PC-3 (cell line): ENCODE measurements at places on chromosomes 1 and 21. TPM values are rescaled to one million over a fixed set of nuclear protein-coding genes. Genes with fewer than 3 reads are reported as not detected.

Gene LGR6
- total RNA-seq: 0.23 and 0.26 TPM in 2 replicates

Gene TSHB
- total RNA-seq: not detected in 2 replicates

Gene SV2A
- total RNA-seq: not detected in 2 replicates

Gene CFAP107
- total RNA-seq: not detected in 2 replicates

Gene DNASE2B
- not detected in 2 replicates for total RNA-seq

Gene BRINP2
- 2.6 and 3.7 TPM in 2 replicates for total RNA-seq

Gene SLC30A2
- total RNA-seq: 0.07 TPM in 1 of 2 replicates, not detected in the other

Gene AMPD1
- not detected in 2 replicates for total RNA-seq

Gene UHMK1
- total RNA-seq: 69.4 and 70.4 TPM in 2 replicates

Gene MRPS6
- 32.8 and 35.0 TPM in 2 replicates for total RNA-seq

Gene CCDC17
- 1.6 and 1.9 TPM in 2 replicates for total RNA-seq

Gene CGN
- 13.3 and 20.1 TPM in 2 replicates for total RNA-seq

Gene OPRD1
- total RNA-seq: not detected in 2 replicates
